Chondrocyte (in vitro differentiated cells): ENCODE measurements at places on chromosomes 13 and 19. TPM values are rescaled to one million over a fixed set of nuclear protein-coding genes. Genes with fewer than 3 reads are reported as not detected.

The MCF2L gene
- 6.7 to 8.0 TPM (median 7.6 TPM) in 3 replicates for total RNA-seq

The MTUS2 gene
- total RNA-seq = 0.82 to 1.2 TPM (median 0.87 TPM) in 3 replicates

The C19orf33 gene
- 2.0 to 5.2 TPM (median 2.0 TPM) in 3 replicates for total RNA-seq

The TDRD12 gene
- total RNA-seq = 0.22 to 0.33 TPM in 2 of 3 replicates, not detected in the other

The GEMIN7 gene
- 14.7 to 21.7 TPM (median 17.8 TPM) in 3 replicates for total RNA-seq

The LILRA6 gene
- total RNA-seq = not detected in 3 replicates

The TEX101 gene
- total RNA-seq = not detected in 3 replicates

The DENND1C gene
- not detected in 3 replicates for total RNA-seq

The OVOL3 gene
- not detected in 3 replicates for total RNA-seq

The CPAMD8 gene
- total RNA-seq = 4.9 to 10.6 TPM (median 6.1 TPM) in 3 replicates

The SLC10A2 gene
- total RNA-seq = not detected in 3 replicates

The ANKRD27 gene
- total RNA-seq = 23.6 to 26.8 TPM (median 23.9 TPM) in 3 replicates

The PCDH9 gene
- 9.8 to 45.4 TPM (median 10.1 TPM) in 3 replicates for total RNA-seq

The IFNL1 gene
- total RNA-seq = not detected in 3 replicates

The ARID3A gene
- 6.6 to 10.0 TPM (median 8.8 TPM) in 3 replicates for total RNA-seq

The CNMD gene
- total RNA-seq = not detected in 3 replicates

The CCNA1 gene
- total RNA-seq = 0.27 to 0.38 TPM in 2 of 3 replicates, not detected in the other

The KLK14 gene
- not detected in 3 replicates for total RNA-seq

The CCDC70 gene
- not detected in 3 replicates for total RNA-seq

The DHDH gene
- not detected in 3 replicates for total RNA-seq

The IQCN gene
- total RNA-seq = 1.6 to 4.0 TPM (median 2.4 TPM) in 3 replicates

The LMTK3 gene
- total RNA-seq = 0.48 to 0.67 TPM (median 0.54 TPM) in 3 replicates

The PLK5 gene
- total RNA-seq = 0.12 TPM in 1 of 3 replicates, not detected in the others

The TMEM145 gene
- 0.32 to 0.36 TPM in 2 of 3 replicates, not detected in the other for total RNA-seq

The PTH2 gene
- total RNA-seq = not detected in 3 replicates

The CD33 gene
- not detected in 3 replicates for total RNA-seq

The TTC9B gene
- total RNA-seq = not detected in 3 replicates

The CCDC169 gene
- 1.8 to 2.3 TPM (median 2.2 TPM) in 3 replicates for total RNA-seq

The COL4A1 gene
- total RNA-seq = 2,319 to 5,210 TPM (median 5,209 TPM) in 3 replicates

The ZFR2 gene
- total RNA-seq = not detected in 3 replicates
